MM.1S (cell line): ENCODE measurements at places on chromosomes 2 and 18.

DNA sequence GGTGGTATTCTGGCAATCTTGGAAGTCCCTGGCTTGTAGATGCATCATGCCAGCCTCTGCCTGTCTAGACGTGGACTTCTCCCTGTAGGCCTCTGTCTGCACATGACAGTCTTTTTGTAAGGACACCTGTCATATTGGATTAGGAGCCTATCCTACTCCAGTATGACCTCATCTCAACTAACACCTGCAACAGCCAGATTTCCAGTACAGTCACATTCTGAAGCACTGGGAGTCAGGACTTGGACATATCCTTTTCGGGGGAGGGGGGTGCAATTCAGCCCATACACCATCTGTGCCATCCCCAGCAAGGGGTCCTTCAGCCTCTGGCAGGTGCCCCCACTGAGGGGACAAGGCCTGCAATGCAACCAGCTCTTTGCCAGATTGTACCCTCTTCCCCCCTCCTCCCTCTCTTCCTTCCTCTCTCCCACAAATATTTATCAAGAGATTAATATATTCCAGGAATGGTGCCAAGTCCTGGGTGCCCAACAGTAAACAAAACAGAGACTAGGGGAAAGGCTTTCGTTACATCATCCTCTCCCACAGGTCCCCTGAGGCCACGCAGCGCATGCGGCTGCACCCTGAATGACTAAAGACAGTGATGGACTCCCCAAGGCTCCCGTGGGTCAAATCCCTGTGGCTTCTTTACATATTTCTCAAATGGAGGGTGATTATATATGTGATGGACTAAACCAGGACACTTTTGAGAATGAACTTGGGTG is 20.5 kb upstream of the MYCN start:
- no peak for DNase-seq

DNA sequence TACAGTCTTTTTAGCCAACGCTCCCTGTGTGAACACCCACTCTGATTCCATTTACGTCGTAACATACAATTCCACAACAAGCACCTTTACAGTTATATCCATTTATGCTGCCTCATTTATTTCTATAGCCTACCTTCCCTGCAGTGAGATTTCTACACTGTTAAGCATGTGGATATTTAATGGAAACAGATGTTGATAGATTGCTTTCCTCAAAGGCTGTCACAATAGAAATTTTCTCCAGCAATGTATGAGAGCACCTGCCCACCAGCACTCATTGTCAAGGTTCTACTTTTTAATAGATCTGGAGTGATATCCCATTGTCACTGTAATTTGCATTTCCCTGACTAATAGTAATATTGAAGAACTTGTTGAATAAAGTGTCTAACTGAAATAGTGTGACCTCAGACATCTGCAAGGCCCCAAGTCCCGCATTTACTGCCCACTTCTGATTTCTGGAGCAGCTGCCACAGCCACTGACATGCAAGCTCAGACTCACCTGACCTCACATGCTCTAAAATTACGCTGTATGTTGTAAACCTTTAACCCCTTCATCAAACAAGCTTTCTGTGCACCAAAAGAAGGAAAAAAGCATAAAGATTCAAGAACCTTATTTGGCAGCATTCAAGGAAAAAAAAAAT is 295.1 kb downstream of the CNTNAP5 start:
- no peak for DNase-seq

- no peak for DNase-seq
Measured at GRCh38 chr2:200736646-200737274, 75.0 kb upstream of the BZW1 start.

DNA sequence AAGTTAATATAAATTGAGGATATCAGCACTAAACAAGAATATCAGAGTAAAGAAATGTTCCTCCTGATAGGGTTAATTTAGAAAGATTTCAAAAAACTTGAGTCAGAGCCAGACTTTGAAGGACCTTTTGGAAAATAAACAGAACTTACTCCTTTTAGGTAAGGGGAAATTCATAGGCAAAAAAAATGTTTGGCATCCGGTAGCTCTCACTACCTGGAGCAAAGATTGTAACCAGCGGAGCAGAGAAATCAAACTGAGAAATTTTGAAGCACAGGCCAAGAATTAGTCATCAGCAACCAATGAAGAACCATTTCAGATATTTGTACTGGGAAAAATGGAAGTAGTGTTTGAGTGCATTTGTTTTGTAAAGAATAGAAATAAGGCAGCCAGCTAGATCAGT is 113.0 kb downstream of the ICA1L start:
- no peak for DNase-seq

DNA sequence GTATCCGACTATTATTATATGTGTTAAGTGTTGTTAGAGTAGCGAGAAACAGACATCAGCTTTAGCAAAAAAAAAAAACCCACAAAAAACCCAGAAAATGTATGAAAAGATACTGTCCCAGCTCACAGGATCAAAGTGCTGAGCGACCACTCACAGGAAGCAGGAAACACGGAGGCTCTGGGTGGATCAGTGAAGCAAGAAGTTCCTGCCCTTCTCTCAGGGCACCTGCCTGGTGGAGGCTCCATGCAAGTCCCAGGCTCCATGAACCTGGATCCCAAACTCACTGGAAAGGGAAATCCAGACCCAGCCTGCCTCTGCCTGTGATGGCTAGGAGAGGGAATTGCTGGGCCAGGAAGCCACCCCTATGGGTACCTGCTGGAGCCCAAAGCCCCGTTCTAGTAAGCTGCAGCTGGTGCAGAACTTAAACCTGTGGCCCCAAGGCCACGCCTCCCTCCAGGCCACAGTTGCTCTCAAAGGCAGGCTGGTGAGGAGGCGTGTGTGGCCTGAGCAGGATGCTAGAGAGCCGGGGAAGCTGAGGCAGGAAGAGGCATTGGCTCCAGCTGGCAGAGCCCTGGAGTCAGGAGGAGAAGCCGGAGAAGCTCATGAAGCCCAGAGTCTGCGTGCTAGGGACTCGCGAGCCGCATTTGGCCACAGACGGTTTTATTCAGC is 63.5 kb upstream of the TAF1B start:
- no peak for DNase-seq

GRCh38 chr2:28163627-28164279 is 228.9 kb upstream of the FOSL2 start:
- no peak for DNase-seq

DNA sequence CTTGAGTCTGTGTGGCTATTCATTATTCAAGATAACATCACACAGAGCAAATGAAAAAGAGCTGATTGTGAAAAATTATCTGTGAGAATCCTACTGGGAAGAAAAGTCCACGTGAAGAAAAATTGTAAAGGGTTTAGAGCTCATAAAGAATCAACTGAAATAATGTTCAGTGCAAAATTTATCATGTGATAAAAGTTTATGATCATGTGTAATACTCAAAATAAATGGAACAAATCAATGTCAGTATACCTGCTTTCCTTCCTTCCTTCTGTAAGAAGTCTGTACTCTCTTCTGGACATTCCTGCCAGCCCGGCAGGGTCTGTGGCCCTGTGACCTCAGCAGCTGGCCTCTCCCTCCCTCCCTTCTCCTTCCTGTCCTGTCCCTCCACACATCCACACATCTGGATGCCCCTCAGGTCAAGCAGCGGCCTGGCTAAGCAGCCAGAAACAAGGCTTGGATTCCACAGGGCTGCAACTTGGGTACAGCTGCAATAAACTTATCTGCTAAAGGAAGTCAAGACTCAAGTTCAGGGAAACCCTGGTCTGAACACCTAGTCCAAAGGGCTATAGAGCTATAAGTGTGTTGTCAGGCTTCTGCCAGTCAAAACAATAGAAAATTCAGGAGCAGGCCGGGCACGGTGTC is 172.1 kb downstream of the MREG start:
- DNase-seq: peak; percentile 26

- no peak for DNase-seq
Measured at GRCh38 chr18:62809900-62810299, 94.6 kb downstream of the PHLPP1 start.

GRCh38 chr2:136121204-136121910 is 3.4 kb upstream of the CXCR4 start:
- DNase-seq: no peak

- DNase-seq: no peak
Measured at GRCh38 chr18:41655074-41655473, 300.0 kb upstream of the PIK3C3 start.

DNA sequence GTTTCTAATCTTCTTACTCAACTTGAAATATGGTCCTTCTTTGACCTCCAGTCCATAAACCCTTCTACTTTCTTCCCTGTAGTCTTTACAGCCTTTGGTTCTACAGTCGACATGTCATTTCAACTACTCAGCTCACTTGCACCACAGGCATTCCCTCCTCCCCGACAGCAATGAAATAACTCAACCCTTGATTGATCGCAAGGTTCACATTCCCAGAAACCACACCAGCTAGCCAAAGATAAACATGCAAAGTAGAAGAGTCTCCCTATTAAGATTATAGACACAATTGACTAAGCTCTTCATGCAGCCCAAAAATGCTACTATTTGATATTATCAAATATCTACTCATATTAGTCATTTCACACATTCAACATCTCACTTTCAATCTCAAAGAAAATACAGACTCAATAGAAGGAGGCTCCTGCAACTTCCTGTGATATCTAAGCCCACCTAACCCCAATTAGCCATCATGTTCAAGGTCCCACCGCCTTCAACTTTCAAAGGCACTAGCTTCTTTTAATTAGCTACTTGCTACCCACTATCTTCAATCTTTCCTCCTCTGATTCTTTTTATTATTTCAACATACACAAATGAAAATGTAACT is 50.8 kb downstream of the RTTN start:
- DNase-seq: no peak

DNA sequence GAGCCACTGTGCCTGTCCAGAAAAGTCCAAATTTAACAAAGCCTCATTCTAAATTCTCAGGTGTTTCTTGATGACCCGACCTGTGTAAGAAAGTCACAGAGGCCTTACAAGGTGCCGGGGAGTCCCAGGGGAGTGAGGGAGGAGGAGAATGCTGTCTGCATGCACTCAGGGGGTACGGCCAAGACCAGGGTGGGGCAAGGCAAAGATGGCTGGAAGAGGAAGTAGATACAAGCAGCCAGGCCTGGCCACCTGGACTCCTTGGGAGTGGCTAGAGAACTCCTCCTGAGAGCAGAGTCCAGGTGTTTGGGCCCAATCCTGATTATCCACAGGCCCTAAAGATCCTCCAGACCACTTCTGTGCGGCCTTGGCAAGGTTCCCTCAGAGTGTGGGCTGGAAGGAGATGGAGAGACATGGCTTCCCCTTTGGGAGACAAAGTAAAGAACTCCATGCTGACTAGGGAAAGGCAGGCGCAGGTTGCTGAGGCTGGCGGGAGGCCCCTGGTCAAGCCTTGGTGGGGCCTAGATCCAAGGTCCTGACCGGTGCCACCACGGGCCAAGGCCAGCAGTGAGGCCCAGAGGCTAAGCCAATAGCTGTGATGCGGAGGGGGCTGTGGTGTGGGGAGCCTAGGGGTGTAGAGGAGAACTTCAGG is 74.7 kb downstream of the COPS8 start:
- no peak for DNase-seq

DNA sequence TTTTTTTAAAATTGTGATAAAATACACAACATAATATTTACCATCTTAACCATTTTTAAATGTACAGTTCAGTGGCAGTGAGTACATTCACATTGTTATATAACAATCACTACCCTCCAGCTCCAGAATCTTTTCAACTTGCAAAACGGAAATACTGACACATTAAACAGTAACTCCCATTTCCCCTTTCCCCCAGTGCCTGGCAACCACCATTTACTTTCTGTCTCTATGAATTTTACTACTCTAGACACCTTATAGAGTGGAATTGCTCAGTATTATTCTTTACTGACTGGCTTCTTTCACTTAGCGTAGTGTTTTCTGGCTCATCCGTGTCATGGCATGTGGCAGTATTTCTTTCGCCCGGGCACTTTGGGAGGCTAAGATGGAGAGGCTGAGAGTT is 32.6 kb downstream of the FASTKD2 start:
- DNase-seq: peak; percentile 12

DNA sequence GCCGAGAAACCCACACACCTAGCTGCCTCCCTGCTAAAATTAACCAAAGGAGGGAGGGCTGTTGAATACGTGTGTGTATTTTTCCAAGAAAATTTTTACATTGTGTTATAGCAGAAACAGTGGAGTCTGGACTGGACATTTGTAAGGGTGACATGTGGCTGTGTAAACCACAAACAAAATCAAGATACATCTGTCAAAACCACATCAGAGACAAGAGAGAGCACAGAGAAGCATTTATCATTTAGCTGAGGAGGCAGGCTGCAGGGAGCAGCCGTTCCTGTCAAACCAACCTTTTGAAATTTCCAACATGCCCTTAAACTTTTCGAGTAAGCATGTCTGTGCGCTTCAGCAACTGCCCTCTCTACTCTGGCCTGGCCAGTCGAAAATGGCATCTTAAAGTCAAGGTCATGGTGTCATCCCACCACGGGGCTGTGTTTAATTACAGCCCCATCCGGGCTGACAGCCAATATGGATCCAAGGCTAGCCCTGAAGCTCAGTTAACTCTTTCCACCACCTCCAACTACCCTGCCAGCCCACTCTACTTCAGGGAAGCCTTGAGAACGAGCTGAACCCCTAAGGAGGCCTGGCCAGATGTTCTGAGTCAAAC is 8.4 kb downstream of the BCL11A start:
- DNase-seq: no peak

DNA sequence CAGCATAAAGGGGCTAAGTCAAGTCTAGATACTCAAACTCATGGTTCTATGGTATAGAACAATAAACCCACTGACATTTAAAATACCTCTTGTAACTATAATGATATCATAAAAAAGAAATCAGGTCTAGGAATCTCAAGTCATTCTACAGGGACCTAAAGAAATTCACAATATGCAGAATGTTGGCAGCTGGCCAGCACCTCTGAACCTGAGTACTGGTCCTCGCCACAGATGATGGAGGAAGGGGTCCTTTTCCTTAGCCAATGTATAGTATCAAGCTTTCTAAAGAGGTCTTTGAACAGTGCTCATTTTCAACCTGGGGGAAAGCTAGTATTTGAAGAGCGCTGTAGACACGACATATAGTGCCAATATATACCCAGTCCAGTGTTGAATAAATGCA is 108.4 kb upstream of the ITGB6 start:
- no peak for DNase-seq

GRCh38 chr2:233466991-233467603 is 99.5 kb downstream of the USP40 start:
- no peak for DNase-seq

DNA sequence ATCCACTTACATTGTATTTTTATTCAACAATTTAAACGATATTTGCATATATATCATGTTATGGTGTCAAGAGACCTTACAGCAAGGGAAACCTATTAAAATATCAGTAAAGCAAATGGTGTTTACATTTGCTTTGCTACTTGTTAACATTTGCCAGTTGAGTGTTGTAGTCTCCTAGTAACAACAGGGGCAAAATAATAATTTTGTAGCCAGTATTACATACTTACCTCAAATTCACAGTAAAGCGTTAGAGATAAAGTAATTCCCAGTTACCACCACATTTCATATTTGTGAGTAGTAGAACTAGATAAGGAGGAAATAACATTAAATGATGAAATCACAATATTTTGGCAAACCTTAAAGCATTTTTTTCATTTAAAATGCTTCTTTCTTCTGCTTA is 71.3 kb downstream of the FASTKD2 start:
- DNase-seq: no peak
